Fibroblast of villous mesenchyme (primary cell): ENCODE measurements at places on chromosomes 6 and 20. TPM values are rescaled to one million over a fixed set of nuclear protein-coding genes. Genes with fewer than 3 reads are reported as not detected.
A peak's percentile ranks its signal among the peaks of the same experiment; 100 is the strongest.

Gene ISM1
- 0.43 and 0.64 TPM in 2 replicates for total RNA-seq

Gene RAET1L
- not detected in 2 replicates for total RNA-seq

Gene EPPIN
- not detected in 2 replicates for total RNA-seq

Gene FKBP1C
- total RNA-seq = 0.43 and 1.6 TPM in 2 replicates

Gene RSPO3
- total RNA-seq = 0.32 and 4.7 TPM in 2 replicates

GRCh38 chr6:116003668-116004067, 57.0 kb downstream of the FRK start:
- no peak for DNase-seq

DNA sequence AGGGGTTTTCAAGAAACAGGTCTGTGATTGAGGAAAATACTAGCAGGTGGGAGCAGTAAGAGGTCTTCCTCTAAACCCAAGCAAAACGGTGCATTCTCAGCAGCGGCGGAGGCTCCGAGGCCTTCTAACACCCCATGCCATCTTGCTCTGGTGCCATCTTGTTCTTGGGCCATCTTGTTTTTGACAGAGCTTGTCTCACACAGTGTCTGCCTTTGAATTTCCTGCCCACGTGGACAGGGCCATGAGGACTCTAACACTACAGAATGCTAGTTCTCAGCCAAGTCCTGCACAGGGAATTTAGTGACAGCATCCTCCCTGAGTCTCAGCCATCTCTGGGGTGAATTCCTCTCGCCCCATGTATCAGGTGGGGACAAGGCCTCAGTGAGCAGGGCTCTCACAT, 76.4 kb downstream of the PSMG4 start:
- no peak for DNase-seq

- DNase-seq = peak; percentile 70
These were observed 79.4 kb upstream of the PRSS16 start for GRCh38 chr6:27168108-27168507.

DNA sequence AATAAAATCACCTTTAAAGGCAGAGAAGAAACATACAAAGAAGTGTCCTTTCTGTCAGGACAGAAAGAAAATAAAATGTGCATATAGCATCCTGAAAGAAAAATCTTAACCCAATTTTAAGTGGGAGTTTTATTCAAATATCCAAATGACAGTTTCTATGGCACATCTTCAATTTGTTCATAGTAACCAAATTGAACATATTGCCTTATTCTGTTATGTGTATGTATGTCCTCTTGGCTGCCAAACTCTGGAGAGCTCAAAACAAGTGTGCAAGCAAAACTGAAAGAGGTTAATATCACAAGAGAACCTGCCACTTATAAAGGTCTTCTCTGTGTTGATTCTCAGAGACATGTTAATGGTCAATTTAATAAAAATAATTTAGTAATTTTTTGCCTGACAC, 334.7 kb downstream of the BCKDHB start:
- no peak for DNase-seq

DNA sequence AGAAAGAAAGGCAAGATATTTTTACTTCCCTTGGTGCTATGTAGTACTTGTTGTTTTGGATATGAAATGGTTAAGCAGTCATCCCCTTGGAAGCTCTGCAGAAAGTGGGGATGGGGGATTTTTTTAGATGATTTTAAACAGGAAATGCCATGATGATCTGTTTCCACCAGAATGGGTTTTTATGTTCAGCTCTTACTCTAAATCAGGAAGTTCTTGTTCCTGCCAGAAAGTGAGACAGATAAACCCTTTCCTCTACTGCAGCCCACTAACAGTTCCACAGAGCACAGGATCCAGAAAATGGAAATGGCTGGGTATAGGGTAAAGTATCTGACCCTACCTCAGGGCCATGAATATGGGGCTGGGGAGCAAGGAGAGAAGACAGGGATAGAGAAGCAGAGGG, 32.1 kb upstream of the PPP1R3G start:
- peak; percentile 41 for DNase-seq

GRCh38 chr20:6707321-6707831, 60.1 kb upstream of the BMP2 start:
- peak; percentile 9 for DNase-seq

DNA sequence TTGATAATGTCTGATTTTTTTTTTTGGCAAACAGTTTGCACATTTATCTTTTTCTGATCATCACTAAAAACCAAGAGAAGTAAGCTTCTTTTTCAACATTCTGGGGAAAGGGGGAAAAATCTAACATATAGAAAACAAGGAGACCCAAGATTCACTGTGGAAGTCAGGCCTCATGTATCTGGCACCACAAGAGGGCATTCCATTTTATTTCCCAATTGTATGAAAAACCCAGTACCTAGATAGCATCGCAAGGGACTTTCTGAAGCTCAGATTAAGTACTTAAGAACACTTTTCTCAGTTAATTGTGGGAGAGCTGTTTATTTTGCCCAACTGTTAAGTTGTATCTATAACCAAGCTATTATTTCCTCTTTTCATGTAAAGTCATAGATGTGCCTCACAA, 152.9 kb downstream of the KLHL32 start:
- DNase-seq = no peak

DNA sequence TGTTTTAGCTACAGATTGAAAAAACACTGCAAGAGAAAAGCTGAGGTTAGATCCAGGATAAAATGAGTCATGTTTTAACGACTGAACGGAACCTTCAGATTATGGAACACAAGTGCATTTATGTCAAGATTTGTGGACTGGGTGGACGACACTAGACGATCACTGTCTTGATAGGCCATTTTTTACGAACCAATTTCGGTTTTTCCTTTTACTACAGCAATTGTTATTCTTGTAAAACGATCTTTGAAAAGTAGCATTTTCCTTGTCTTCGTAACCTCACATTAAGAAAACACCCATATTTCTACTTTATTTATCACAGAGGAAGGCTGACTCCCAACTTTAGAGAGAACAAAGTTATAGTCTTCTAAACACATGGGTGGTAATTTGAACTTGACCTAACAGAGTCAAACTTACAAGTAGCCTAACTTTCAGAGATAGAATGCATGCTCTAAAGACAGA, 294.2 kb upstream of the TCF21 start:
- DNase-seq = peak; percentile 75
